COR-L47 (cell line): ENCODE measurements at places on chromosomes 2 and 18.

DNA sequence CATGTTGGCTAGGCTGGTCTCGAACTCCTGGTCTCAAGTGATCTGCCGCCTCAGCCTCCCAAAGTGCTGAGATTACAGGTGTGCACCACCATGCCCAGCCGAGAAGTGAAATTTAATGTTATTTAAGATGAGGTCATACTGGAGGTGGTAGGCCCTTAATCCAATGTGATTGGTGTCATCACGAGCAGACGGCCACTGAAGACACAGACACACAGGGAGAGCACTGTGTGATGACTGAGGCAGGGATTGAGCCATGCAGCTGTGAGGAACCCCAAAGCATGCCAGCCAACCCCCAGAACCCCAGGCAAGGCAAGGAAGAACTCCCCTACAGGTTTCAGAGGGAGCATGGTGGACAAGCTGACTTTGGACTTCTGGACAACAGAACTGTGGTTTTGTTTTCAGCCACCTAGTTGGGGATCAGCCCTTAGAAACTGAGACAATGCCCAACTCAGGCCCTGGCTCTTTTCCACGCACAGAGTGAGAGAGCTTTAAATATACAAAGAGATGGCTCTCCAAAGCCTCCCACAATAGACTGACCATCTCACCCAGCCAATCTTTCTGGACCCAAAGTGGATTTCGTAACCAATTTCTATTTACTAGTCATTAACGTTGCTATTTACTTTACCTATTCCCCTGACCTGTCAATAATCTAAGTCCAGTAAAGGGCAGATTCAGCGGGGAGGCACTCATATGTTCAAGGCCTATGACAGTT is 34.2 kb downstream of the TBC1D8 start:
- DNase-seq = no peak

DNA sequence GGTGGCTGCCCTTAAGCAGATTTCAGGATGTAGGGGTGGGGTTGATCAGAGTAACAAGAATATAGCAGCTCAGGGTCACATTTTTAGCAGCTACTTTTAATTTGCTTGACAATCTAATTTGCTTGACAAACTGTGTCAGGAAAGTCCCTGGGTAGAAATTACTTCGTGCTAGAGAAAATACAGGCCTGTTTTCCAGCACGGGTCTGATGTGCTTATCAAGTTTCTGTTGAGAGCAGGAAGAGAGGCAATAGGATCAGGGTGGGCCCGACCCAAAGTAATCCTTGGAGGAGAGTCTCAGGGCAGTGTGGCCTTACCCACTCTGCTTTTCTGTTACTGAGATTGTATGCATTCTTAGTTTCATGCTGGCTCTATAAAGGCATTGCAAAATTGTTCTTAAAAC is 221.5 kb downstream of the TSN start:
- DNase-seq = no peak

- no peak for DNase-seq
Observed at GRCh38 chr2:108145557-108146326, 94.0 kb upstream of the SULT1C3 start.

DNA sequence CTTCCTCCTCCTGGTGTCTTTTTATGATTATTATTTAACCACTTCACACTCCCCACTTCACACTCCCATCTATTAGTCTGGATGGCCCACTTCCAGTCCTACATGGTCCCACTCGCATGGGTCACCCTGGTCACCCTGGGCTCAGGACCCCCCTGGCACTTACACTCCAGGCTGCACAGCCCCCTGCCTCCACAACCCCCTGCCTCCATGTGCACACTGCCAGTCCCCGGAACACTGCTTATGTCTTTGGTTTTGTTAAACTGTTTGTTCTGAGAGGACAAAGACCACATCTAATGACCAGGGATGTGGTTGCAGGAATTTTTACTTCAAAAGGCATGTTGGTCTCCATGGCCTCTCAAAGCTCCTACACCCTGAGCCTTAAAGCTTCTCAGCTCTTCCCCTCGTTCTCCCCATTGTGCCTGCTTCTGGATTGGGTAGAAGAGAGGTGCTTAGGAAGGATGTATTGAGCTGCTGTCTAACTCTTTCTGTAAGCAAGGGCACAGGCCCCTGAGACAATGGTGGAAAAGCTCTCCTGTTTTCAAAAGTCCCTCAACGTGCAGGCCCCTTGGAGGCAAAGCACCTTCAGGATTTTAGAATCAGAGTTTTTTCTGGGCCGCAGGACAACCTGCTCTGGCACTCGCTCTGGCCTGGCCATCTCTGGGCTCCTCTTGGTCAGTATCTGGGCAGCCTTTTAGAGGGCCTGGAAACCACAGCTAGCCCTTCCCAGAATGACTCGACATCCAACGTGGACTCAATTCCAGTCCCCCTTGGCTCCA is 150.0 kb upstream of the HAAO start:
- no peak for DNase-seq

- no peak for DNase-seq
Observed at GRCh38 chr2:22829791-22830190, 555.2 kb upstream of the KLHL29 start.

GRCh38 chr2:236120141-236120601 is 48.0 kb downstream of the GBX2 start:
- no peak for DNase-seq

DNA sequence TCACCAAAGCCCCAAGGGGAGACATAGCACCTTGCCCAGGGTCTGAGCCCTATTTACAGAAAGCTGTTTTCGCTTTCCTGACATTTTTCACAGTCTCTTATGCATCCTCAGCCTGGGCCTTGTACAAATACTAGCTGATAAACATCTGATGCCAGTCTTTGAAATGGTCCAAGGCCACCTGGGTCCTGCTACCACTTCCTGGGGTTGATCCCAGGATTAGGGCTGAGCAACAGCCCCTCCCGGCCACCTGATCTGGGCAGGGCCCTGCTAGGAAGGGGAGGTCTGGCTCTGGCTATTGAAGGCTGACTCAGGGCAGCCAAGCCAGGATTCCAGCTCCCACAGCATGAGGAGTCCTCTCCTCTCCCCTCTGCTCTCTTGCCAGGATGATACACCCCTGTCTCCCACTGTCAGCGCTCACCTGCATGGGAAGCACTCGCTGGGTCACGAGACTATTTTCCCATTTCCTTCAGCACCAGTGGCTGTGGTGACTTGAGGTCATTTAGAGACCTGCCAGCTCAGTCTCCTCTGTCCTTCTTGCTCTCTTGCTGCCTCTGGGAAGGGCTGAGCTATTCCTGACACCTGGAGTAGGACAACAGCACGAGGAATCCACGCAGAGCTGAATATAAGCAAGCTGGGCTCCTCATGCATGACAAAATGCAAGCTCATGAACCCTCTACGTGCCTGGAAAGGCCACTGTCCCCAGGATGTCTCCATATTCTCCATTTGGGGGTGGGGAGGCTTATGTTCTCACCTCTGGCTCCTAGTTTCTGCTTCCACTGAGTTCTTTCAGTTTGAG is 53.0 kb upstream of the LGALSL start:
- no peak for DNase-seq

DNA sequence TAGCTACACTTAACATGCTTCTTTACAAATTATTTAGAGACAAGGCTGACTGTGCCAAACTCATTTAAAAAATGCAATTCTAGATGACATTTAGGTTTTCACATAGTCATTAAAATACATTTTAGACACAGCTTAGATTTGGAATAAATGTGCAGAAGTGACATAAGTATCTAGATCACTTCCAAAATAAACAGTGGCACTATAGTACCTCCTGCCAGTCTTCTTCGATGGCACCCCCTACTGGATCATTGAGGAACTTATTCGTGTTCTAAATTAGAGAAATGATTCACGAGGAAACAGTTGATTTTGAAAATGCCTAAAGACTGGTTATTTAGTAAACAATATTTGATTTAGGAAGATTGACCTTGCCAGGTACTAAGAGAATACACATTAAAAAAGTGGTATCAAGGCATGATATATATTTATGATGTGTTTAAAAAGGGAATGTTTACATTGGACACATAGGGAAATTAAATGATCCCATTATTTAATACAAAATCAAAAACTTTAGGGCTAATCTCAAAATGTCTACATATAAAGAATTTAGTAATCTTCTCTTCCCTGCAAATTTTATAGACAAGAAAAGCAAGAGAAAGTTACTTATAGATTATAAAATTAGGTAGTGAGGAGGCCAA is 323.9 kb downstream of the XIRP2 start:
- DNase-seq = peak; percentile 37

DNA sequence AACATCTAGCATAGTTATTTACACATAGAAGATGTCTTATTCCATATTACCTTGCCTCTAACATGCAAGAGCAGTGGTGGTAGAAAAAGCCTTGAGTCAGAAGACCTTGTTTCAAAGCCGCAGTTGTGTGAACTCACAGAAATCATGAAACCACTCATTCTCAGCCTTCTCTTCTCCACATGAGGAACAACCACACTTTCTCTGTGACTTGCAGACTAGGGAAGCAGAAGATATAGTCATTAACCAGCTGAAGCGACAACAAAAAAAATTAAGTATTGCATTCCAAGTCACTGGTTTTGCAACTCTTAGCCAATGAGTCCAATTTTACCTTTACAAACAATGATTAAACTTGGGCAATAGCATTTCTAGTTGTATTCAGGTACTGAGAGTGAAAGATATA is 19.0 kb downstream of the TWSG1 start:
- no peak for DNase-seq

DNA sequence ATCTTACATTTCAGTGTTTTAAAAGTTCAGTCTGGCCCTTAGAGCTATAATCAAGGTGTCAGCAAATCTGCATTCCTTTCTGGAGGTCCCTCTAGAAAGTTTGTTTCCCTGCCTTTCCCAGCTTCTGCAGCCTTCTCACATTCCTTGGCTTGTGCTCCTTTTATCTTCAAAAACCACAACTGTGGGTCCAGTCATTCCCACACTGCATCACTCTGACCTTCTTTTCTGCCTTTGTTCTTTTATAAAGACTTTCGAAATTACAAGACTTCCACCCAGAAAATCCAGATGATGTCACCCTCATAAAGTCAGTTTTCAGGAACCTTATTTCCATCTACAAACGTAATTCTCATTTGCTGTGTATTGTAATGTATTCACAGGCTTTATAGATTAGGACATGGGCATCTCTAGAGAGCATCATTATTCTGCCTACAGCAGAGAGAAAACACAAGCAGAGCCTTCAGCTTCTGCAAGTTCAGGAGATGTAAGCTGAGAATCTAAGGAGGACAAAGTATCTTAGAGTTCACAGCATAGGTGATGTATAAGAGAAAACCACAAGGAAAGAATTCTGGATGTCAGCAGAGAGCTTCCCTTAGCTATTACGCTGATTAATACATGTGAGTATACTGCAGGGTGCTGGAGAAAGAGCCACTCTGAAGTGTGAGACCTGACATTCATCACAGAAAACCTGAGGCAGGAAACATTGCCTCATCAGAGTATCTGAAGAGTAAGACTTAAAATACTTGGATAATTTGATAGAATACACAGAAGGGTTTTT is 1100.2 kb downstream of the CBLN2 start:
- no peak for DNase-seq

DNA sequence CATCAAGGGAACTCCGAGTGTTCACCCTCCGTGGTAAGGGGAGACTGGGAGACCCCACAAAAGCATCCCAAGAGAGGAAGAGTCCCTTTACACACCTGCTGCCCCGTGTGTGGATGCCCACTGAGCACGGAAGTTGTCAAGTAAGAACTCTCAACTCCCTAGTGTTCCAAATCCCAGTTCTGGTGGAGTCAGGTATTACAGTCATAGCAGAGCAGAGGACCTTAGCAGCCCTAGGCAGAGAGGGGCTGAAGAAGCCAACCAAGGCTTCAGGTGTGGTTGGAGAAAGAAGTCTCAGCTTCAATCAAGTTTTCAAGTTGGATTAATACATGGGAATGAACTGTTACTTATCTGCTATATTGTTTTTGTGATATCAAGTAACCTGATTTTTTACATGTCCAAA is 512.5 kb downstream of the RNF144A start:
- DNase-seq = no peak

DNA sequence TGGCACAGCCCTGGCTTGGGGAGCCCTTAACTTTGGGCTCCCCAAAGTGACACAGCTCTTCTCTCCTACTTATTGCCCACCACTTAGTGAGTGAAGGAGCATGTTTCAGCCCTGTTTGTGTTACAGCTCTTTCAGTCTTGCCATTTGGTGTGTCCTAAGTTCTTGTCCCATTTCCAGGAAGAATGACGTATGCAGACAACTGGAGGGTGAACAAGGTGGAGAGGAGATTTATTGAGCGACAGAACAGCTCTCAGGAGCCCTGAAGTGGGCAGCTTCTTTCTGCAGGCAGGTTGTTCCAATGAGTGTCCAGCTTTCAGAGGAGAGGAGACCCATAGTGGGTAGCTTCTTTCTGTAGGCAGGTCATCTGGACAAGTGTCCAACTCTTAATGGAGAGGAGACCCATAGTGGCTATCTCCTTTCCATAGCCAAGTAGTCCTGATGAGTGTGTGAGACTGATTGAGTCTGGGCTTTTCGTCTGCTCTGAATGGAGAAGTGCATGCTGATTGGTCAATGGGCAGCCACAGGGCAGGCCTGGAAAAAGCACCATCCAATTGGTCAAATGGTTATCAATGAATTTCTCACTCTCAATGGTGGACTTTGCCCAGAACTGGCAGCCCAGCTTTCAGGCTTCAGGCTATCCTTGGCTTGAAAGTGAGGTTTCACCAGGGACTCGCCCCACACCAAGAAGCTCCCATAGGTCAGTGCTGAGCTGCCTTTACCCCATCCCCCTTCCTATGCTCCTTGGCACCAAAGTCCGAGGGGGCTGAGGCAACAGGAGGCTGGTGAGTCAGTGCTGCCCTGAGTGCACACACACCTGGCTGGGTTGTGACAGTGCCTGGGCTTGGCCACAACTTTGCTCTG is 688.2 kb downstream of the NYAP2 start:
- DNase-seq = no peak

GRCh38 chr2:142873831-142874287 is 3.6 kb upstream of the KYNU start:
- DNase-seq = no peak

DNA sequence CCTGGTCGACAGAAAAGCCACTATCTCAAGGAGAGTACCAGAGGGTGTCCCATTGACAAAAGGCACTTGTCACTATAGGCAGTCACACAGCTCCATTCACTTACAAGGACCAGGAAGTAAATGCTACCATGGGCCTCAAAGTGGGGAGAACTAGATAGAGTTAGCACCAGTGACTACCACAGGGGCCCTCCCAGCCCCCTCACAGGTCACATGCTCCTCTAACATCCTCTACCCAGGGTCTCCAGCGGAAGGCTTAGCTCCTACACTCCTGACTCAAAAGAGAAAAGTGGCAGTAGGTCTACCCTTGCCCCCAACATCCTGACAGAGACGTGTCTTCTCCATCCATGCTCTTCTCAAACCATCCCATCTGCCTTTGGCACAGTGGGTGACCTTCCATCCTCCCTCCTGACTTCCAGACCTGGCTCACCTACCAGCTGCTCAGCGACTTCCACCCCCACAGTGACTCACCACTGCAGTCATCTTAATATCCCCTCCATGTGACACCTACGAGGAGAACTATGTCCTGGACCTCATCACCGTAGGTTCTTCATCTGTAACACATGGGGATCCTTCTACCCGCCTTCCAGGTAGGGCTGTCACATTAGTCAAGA is 5.6 kb upstream of the DNMT3A start:
- no peak for DNase-seq

DNA sequence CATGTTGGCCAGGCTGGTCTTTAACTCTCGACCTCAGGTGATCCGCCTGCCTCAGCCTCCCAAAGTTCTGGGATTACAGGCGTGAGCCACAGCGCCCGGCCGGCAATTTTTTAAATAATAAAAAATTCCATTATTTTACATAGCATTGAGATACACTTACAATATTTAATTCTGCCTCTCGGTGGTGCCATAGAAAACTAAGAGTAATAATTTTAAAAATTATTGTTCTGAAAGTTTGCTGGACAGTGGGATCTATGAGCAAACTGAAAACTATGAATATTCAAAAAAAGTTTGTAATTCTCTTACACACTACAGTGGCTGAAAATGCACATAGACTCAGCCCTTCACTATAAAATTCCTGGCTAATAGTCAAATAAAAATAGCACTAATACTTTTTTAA is 90.9 kb upstream of the STON1 start:
- DNase-seq = no peak
